Suprapubic skin (tissue), 4 donors: ENCODE measurements at places on chromosomes 5 and 9. TPM values are rescaled to one million over a fixed set of nuclear protein-coding genes. Genes with fewer than 3 reads are reported as not detected.

DNA sequence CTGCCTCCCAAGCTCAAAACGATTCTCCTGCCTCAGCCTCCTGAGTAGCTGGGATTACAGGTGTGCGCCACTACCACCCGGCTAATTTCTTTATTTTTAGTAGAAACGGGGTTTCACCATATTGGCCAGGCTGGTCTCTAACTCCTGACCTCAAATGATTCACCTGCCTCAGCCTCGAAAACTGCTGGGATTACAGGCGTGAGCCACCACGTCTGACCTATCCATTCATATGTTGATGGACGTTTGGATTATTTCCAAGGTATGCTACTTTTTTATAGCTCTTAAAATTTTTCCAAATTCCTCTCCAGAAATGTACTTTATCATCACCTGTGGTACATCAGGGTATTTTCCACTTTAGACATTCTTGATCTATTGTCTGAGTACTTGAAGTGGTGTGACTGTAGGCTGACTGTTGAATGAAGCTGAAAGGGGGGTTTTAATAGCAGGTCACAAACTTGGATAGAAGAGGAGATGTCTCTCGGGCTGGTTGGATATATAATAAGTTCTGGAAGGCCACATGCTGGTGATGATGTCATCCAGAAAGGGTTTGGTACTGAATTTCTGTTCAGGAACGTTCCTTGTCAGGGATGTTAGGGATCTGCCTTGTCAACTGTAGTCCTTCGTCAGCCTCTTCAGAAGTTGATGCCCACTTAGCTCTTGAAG is 7.4 kb downstream of the CTNNA1 start:
- H3K4me3 ChIP-seq: no peak overlapping the region
- no peaks in the 10 kb centered on the region for H3K27me3 ChIP-seq
- H3K36me3 ChIP-seq: no peaks in the 10 kb centered on the region
- H3K27ac ChIP-seq: no peak overlapping the region
- peaks cover 45% of the 10 kb centered on the region for H3K4me1 ChIP-seq
- DNase-seq: no peak

GRCh38 chr5:161287436-161287835 is 259.1 kb downstream of the GABRB2 start:
- no peaks in the 10 kb centered on the region for H3K4me1 ChIP-seq
- H3K27me3 ChIP-seq: no peaks in the 10 kb centered on the region
- no peak for DNase-seq
- H3K36me3 ChIP-seq: no peaks in the 10 kb centered on the region

- no peak for DNase-seq
- H3K36me3 ChIP-seq: no peaks in the 10 kb centered on the region
- no peak overlapping the region for H3K27ac ChIP-seq
- H3K4me1 ChIP-seq: peaks cover 42% of the 10 kb centered on the region
Measured at GRCh38 chr5:139711906-139712224, 63.7 kb downstream of the CXXC5 start.

GRCh38 chr5:6611334-6612256 is 21.2 kb downstream of the NSUN2 start:
- H3K36me3 ChIP-seq: peaks cover 96% of the 10 kb centered on the region
- H3K27ac ChIP-seq: no peak overlapping the region
- DNase-seq: no peak
- no peak overlapping the region for H3K4me3 ChIP-seq
- H3K4me1 ChIP-seq: no peaks in the 10 kb centered on the region
- H3K27me3 ChIP-seq: no peaks in the 10 kb centered on the region

GRCh38 chr9:125085703-125086477 is 57.4 kb downstream of the SCAI start:
- no peaks in the 10 kb centered on the region for H3K27me3 ChIP-seq
- no peaks in the 10 kb centered on the region for H3K4me1 ChIP-seq
- DNase-seq: no peak
- no peak overlapping the region for H3K27ac ChIP-seq

The TMEM171 gene
- 1.5 TPM for total RNA-seq

The PKD2L2 gene
- not detected for total RNA-seq
